ENCODE measurements at places on chromosomes 2 and 18.

- no peak for DNase-seq
Measured at GRCh38 chr18:72985686-72986085, 117.9 kb upstream of the NETO1 start.

DNA sequence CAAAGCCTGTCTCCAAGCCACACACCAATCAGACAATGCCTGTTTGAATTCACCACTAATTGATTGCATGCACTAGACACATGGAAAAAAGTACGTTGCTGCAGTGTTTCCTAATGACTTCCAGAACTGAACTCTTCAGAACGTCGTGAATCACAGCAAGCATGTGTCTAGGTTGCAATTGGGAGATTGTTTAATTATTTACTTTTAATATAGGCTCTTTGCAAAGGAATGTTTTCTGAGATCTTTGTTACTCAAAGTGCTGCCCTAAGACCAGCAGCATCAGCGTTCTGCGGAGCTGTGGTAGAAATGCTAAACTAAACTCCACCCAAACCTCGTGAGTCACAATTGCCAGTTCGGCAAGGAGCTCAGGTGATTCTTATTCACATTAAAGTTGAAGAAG, 52.7 kb upstream of the CCDC68 start:
- no peak for DNase-seq

- no peak for DNase-seq
Measured at GRCh38 chr18:77208964-77209363, 40.7 kb upstream of the GALR1 start.

DNA sequence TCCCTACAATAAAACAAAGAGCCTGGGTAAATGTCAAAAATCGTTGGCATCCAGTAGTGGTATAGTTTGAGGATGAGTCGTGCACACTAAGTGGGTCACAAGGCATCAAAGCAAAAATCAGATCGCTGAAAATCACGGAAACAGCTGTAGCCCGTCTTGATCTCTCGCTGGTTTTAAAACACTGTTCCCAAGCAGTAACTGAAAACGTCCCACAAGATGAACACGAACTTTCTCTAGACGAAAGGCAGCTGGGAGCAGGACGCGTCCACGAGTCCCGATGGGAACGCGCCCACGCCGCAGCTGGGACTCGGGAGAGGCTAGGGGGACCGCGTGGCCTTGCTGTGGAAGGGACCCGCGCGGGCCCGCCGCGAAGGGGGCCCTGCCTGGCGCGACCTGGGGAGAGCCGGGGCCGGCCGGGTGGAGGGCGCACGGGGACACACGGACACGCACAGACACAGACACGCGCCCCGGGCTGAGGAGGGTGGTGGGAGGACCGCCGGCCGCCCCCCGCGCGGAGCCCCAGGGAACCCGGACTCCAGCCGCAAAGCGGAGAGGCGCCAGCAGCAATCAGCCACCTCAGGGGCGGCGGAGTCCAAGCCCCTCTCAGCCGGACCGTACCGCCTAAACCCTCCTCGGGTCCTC, 651 bp downstream of the STK17B start:
- no peak for DNase-seq

GRCh38 chr2:220572385-220572784, 945.0 kb downstream of the SLC4A3 start:
- DNase-seq, result no peak

DNA sequence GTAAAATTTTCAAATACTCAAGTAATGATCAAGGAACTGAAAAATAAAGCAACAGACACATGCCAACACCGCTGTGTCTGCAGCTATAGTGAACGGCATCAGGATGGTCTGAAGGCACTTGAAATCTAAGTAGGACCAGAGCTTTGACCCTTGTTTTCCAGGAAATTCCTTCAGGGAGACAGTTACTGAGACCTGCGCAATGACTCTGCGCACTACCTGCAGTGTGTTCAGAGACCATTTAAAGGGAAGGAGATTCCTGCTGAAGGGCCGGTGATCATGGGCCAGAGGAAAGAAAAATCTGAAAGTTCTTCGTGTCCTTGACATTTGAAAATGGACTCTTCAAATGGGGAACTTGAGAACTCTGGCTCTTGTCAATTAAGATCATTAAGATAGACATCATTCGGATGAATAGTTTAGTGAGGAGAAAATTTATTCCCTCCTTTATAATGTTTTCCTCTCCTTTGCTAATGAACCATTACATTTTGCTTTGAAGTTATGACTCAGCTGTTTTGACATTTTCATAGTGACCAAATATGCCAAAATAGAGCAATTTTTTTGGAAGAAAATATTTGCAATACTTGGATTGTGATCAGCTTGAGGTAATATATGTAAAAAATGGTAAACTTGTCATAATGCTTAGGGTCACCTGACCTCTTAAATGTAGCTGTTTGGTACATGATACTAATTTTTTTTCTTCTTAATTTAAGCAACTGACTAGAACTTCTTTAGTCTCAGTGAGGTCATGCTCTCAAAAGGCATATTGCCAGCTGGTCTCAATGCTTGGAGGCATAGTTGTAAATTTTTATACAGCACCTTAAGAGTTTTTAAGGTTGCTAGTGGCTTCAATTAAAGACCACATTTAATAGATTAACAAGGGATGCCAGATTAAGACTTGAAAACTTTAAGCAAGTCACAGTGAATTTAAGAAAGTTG, 329.3 kb downstream of the ARHGAP15 start:
- DNase-seq, result no peak
